Activated naive CD4-positive, alpha-beta T cell (primary cell): ENCODE measurements at places on chromosomes 6 and 20.

- DNase-seq, result no peak
These were observed 15.2 kb downstream of the RPP21 start for GRCh38 chr6:30360139-30360538.

- no peak for DNase-seq
These were observed 10.3 kb upstream of the TCP11 start for GRCh38 chr6:35151466-35151865.

- DNase-seq, result no peak
These were observed 4.5 kb downstream of the ATXN1 start for GRCh38 chr6:16756660-16757255.

GRCh38 chr20:59221707-59222252 is 58.2 kb downstream of the ZNF831 start:
- no peak for DNase-seq

DNA sequence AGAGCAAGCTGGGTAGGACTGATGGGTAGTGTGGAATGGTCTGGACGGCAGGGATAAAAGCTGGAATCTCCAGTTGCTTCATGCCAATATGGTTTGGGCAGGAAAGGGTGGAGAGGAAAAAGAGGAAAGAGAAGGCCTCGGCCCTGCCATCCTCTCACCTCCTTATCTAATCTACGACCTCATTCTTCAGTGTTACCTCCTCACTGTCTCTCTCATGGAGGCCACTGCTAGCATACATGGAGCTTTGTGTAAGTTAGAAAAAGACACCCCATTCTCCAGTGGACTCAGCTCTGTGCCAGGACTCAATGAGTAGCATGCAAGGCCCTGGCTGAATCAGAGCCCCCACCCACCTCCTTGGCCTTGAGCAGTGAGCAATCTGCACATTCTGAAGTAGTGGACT is 6.1 kb upstream of the ARID1B start:
- no peak for DNase-seq

- no peak for DNase-seq
These were observed 27.9 kb downstream of the PLEKHG1 start for GRCh38 chr6:150627585-150628025.

DNA sequence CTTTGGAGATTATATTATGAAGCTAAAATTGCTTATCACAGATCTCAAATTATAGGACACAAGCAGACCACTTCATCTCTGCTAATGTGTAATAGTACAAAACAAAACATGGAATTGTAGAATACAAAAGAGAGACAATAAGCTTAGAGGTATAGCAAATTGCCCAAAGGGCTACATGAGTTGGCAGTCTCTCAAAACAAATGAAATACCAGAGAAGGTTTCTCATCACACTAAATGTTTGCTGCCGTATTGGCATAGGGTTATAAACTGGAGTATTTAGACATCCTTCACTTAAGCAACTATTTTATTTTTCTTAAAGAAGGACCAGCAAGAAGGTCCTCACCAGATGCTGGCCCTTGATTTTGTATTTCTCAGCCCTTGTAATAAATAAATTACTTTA is 5.9 kb upstream of the EYA4 start:
- no peak for DNase-seq

GRCh38 chr20:61251529-61252393 is at the start of gene CDH4:
Gene CDH4, plus strand, starts transcription at chr20:61252261.
- DNase-seq, result no peak

- no peak for DNase-seq
These were observed 533.4 kb downstream of the PKHD1 start for GRCh38 chr6:51554029-51554428.

- DNase-seq, result no peak
These were observed 1077.6 kb upstream of the MAP3K7 start for GRCh38 chr6:91664327-91664959.

DNA sequence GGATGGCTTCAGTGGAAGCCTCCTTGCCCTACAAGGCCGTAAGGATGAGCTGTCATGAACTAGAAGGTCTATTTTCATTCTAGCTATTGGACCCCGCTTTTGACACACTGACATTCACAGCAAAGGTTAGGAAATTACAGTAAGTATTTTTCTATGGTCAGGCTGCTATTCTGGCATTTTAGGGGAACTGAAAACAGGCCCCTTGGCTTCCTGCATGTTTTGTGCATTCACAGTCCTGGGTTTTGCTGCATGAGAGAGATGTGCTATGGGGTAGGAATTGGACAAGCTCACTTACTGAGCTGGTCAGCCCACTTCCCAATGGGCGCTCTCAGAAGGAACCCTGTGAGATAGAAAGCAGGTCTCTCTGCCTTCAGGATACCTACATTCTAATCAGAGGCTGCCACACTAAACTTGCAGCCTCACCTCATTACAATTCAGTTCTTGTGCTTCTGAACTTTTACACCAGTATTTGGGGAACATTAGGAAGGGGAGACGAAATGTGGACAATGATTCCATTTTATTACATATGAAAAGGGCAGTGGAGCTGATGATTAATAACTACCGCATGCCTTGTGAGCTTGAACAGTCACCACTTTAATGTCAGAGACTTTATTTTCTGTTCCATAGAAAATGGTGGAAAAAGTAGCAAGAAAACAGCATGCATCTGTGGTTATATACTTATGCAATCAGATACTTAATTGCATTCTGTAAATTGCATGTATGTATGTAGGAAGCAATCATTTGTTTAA is 86.6 kb upstream of the TAB2 start:
- DNase-seq, result no peak

- DNase-seq, result no peak
These were observed 48.7 kb downstream of the PDYN start for GRCh38 chr20:1945134-1945618.

- no peak for DNase-seq
These were observed 148.5 kb downstream of the HDGFL1 start for GRCh38 chr6:22717915-22718314.

DNA sequence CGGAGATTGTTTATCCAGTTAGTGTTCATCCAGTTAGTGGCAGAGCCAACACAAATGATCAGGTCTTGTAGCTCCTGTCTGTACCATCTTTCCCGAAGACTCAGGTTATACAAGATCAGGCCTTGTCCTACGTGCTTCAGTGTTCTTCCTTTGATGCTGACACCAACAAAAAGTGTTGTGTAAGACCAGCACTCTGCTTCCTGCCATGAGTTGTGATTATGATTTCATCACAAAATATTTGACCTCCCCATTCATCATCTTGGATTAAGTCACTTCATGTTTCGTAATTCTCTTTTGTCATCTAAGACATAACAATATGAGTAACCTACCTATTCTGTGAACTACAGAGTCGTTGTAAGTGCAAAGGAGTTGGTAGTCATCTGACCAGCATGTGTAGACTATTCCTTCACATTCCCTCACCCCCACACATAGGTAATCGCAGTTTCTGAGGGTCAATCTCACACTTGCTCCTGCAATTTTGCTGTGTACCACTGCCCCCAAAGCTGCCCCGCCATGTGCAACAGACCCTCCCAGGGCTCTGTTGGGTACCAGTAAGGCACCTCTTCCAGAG is 135.6 kb upstream of the SLC22A23 start:
- no peak for DNase-seq

DNA sequence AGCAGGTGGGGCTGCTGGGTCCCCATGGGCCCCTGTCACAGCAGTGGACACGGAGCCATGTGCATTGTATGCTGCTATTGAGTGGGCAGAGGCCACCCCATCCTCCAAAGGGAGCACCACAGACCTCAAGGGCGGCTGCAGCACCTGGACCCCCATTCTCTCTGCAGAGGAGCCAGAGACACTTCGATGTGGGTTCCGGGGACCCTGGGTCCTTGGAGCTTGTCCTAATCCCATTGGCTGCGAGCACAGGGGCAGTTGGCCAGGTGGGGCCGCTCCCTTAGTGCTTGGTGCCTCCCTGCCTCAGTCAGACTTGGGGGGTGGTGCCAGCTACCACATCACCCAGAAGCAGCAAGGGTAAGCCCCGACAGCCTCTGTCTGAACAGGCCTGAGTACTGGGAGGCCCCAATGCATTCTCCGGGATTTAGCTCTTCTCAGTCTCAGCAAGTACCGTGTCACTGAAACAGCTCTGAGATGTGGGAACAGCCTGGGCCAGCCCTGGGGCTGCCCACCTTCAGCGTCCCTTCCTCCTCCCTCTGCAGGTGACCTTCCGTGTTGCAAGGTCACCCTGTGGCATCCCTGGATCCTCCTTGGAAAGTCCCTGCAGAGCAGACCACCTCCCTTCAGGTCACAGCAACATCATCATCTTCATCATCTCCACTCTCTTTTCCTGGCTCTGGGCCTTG is 73.9 kb downstream of the GINS1 start:
- no peak for DNase-seq

DNA sequence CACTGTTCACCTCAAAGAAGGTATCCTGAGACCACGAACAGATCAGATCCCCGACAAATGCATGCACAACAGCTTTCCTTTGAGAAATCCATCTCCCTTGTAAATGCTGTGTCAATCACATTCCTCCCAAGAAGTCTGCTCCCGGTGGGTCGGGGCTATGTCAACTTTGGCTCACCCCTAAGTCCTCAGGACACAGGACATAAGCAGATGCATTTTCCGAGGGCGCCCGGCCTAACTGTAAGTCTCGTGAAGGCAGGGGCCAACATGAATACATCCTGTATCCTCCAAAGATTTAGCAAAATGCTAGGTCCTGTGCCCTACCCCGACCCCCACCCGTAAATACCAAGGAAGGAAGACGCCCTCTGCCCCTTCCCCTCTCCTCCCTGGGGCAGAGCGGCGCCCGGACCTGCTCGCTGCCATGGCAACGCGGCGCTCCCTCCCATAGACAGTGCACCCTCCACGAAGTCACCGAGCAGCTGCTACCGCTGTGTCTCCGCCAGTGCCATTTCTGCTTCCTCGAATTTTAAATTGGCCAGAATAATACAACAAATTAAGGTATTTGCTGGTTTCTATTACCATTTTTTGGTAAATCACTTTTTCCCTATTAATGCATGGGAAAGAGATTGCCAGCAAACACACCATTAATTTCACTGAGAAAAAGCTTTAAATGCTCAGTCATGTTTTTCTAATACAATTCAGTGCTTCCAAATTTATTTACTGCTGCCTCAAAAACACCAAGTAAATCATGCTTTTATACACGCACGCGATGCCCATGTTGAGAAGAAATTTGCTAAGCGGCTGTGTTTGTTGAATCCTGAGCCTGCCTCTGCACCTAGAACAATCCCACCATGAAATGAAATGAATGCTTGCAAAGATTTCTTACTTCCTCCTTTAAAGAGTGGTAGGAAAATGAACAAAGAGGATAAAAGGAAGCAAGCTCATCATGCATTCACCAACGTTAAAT is 100.6 kb downstream of the PCSK2 start:
- DNase-seq, result no peak

DNA sequence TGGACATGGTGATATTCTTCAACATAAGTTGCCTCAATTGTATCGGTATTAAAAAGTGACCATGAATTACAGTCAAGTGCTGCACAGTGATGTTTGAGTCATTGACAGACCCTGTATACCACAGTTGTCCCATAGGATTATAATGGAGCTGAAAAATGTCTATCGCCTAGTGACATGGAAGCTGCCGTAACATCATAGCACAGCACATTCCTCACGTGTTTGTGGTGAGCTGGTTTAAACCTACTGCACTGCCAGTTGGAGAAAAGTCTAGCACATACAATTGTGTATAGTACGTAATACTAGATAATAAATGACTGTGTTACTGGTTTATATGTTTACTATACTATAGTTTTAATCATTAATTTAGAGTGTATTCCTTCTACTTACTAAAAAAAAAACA is 150.2 kb downstream of the CDH26 start:
- DNase-seq, result no peak

DNA sequence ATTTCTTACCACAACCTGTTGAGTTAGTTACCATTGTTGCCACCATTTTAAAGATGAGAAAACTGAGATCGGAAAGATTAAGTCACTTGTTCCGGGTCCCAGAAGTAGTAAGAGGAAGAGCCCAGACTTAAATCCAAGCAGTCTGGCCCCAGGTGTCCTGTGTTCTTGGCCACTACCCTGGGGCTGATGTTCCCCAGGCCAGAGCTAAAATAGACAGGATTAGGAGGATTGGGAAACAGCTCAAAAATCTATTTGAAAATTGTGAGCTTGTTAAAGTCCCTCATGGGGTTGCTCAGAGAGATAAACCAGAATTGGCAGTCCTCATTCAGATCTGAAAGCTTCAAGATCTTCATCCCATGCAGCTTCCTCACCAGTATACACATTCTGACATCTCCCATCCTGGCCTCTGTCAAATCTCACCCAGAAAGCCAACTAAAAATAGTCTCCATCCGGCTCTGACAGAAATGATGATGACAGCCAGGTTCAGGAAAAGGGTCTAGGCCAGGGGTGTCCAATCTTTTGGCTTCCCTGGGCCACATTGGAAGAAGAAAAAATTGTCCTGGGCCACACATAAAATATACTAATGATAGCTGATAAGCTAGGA is 62.0 kb downstream of the GFOD1 start:
- DNase-seq, result no peak

DNA sequence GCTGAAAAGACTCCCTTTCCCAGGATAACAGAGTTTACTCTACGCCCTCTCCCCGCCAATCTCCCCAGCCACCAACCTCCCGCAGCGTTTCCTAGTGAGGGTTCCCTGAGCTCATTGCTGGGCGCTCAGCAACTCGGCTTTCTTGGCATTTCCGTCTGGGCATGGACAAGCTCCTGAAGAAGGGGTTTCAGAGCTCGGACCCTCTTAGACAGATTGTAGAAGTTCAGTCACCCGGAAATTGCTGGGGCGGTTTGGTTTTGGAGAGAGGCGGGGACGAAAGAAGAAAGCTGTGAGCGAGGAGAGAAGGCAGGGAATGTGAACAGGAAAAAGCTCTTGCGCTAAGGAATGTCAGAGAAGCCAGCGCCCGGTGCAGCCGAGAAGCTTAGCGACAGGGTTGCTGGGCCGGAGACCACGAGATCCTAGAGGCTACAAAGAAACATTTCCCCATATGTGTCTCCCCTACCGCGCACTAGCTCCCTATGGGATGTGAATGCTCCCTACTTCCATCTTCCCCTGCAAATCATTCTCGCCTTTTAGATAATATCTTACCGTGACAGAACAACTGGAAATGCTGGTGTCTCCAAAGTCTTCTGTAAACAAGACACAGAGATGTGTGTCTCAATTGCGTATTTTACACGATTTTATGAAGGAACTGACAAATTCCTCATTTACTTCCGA is 15.8 kb downstream of the POM121L2 start:
- no peak for DNase-seq

- DNase-seq, result no peak
These were observed 3.3 kb downstream of the PI16 start for GRCh38 chr6:36957773-36958271.

- no peak for DNase-seq
These were observed 928.3 kb downstream of the TBC1D32 start for GRCh38 chr6:120405947-120406346.

DNA sequence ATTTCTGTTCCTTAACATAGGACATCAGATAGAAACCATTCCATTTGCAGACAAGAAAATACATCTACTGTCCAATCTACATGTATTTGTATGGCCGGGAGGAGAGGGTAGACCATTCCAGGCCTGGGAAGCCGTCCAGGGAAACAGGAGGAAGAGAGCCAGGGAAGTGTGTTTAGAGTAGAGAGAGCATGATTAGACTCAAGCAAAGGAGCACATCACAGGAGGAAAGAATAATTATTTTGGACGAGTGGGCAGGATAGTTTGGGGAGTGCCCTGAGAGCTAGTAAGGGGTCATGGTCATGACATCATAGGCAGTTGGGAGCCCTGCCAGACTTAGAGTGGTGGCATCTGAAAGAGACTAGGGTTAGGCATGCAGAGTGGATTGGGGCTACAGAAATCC is 250.0 kb downstream of the HIVEP2 start:
- no peak for DNase-seq
